H1 (cell line): ENCODE measurements at places on chromosomes 5 and 9.

DNA sequence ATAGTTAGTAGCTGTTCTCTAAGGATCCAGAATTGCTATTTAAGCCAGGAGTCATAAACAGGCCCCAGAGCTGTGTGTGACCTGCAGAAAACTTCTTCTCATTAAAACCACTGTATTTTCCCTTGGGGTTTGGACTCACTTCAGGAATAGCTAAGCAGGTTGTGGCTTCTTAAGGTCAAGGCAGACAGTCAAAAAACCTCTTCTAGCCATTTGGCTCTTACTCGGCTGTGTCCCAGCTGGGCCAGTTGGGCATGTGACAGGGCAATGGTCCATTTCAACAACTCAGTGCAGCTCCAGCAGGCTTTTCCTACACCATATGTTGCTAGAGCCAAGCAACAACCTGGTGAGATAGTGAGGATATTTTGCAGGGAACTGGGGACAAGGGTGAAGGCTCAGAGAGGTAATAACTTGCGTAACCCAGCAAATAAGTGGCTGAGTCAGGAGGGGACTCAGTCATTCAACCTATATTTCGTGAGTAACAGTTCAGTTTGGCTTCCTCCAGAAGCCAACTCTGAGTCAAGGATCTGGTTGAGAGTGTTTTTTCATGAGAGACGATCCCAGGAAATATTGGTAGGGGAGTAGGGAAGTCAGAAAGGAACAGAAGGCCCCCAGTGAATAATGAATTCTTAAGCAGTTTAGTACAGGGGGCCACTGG, 115.4 kb upstream of the PPP2R2B start:
- no peak for DNase-seq

- no peak for DNase-seq
Observed at GRCh38 chr9:935348-935965, 41.0 kb upstream of the DMRT3 start.

- no peak for DNase-seq
Observed at GRCh38 chr9:91374939-91375338, 13.2 kb upstream of the AUH start.

DNA sequence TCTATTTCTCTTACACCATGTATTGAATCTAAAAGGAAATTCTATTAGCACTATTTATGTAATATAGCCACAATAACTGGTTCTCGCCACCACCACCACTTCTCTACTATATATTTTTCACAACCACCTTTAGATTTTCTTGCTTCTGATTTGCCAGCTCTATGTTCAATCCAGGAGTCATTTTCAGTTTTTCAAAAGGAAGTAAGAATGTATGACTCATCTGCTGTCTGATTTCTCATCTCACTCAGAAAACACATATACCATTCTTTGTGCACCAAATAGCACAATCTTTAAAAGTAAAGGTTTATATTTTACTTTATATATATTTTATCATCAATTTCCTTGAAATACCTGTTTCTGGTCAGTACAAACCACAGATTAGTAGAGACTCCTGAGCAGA, 1127.5 kb downstream of the TAF11L14 start:
- DNase-seq = no peak

DNA sequence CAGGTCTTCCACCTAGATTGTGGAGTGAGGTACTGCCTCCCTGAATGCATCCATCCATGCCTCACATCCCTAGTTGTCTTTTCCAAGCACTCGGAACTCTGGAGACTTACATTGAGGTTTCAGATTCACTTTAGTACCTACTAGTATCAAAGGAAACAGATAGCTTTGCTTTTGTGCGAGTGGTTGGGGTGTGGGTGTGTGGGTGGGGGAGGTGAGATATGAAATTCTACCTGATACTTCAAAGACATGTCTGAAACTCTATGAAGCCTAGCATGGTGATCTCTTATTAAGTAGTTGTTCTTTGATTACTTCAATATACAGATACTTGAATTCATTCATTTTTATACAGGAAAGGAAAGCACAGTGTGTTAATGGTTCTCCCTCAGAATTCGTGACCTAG, 64.4 kb downstream of the MCCC2 start:
- no peak for DNase-seq

DNA sequence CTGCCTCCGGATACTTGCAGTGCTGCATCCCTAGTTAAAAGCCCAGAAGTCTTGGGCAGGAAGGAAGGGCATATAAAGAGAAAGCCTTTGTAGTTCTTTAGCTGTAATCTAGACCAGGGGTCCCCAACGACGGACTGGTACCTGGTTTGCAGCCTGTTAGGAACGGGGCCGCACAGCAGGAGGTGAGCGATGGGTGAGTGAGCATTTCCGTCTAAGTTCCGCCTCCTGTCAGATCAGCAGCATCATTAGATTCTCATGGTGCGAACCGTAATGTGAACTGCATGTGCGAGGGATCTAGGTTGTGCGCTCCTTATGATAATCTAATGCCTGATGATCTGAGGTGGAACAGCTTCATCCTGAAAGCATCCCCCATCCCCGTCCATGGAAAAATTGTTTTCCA, 1.6 kb upstream of the SMIM15 start:
- DNase-seq = no peak
